ENCODE measurements at places on chromosomes 11 and 22.

DNA sequence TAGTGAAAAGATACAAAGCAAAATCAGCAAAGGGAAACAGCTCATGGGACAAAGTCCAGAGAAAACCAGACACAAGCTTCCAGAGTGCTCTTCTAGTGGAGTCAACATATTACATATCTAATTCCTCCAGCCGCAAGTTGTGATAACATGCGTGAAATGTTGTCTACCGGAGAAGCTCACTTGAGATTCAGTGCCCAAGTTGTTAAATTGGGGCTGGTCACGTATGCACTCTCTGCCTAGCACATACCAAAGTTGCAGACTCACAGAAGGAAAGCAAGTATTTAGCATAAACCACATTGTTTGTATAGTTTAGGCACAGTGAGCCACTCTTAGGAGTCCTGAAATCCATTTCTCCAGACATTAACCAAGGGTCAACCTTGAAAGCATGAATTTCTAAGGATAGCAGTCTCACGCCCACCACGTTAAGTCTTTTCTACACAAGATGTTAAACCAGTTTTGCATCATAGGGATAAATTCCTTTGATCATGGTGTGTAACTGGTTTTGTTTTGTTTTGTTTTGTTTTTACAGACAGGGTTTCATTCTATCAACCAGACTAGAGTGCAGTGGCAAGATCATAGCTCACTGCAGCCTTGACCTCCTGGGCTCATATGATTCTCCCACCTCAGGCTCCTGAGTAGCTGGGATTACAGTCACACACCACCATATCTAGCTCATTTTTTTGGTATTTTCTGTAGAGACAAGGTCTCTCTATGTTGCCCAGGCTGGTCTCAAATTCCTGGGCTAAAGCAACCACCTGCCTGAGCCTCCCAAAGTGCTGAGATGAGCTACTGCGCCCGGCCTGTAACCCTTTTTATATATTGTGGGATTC lies 39.5 kb upstream of the EP300 start:
- no peak for DNase-seq

DNA sequence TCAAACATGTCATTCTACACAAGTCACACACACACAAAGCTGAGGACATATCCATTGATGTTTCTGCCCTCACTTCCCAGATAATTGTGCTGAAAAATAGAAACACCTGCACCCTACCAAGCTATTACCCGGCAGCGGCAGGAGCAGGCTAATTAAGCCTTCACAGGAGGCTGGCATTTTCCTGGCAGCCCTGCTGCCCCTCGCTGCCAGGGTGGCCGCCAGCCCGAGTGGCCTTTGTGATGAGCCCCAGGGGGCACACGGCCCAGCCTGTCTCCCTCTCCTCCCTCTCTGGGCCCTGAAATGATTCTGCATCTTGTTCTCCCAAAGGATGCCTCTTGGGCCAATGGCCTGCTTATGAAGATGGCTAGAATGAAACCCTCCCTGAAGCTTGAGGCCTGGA lies 76.2 kb upstream of the TP53I11 start:
- DNase-seq, result no peak

GRCh38 chr11:61972672-61973475 lies 5.4 kb upstream of the FTH1 start:
- no peak for DNase-seq

DNA sequence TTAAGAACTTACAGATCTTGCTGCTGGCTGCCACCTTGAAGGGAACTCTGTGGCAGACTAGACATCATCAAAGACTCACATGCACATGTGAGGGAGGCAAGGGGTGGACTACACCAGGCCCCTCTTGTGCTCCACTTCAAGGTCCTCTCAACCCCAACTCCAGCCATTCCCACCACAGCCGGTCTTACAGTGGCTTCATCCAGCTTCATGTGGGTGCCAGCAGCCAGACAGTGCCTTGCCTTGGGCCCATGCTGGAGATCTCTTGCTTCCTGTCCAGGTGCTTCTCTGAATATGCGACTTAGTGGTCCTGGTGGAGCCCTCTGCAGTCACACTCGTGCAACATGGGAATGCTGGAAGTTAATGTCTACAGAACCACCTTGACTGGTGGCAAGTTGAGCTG lies 44.6 kb upstream of the WNT7B start:
- DNase-seq, result no peak

- no peak for DNase-seq
Observed at GRCh38 chr11:13054278-13054677, 45.2 kb downstream of the RASSF10 start.

- peak; percentile 70 for DNase-seq
Observed at GRCh38 chr11:57515332-57516060, at the start of gene SLC43A1. SLC43A1 (minus strand) TSS chr11:57515702; CDS start chr11:57514111, 1,591 bp downstream.
